ENCODE measurements at places on chromosomes 12 and 14.

DNA sequence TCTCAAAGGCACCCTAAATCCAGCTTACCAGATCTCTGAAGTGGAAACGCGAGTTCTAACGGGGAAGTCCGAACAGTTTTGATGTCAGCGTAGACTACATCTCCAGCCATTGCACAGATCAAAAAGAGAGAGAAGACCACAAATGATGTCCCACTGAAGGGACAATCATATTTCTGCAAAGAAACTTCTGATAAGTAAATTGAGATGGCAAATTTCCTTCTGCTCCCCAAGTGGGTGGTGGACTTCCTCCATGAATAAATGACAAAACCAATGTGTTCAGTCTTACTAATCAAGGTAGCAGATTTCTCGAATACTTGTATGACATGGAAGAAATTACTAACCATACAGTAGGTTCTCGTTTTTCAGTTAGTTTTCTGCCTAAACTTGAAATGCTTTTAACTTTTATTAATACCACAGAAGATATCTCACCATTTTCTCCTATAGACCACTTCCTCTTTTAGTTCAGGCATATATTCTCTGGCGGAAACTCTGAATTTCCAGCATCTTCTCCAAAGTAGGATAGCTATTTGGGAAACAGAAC lies at the start of gene CLECL1:
CLECL1 (minus strand) TSS at position 177 of the 541 bp plus-strand sequence.
- DNase-seq: no peak

DNA sequence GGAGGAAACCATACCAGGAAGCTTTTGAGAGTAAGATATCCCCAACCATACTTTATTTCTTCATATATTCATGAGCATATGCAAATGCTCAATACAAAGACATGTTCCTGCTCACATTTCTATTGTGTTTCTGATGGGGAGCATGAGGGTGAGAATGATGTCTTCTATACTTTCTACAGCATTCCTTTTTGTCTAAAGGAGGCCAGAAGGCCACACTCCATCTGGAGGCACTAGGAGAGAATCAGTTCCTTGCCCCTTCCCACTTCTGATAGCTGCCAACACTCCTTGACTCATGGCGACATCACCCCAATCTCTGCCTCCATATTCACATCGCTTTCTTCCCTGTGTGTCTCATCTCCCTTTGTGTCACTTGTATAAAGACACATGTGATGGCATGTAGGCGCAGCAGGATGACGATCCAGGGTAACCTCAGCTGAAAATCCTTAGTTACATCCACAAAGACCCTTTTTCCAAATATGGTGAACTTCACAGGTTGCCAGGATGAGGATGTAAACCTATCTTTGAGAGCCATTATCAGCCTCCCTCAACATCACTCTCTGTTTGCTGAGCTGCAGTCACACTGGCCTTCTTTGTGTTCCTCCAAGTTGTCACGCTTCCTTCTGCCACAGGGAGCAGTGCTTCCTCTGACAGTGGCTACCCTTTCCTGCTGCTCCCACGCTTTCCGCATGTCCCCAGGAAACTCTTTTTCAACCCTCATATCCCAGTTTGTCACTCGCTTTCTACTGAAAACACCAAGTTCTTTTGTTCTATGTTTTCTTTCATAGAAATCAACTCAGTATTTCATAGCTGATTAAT lies 96.9 kb downstream of the STXBP6 start:
- no peak for DNase-seq

DNA sequence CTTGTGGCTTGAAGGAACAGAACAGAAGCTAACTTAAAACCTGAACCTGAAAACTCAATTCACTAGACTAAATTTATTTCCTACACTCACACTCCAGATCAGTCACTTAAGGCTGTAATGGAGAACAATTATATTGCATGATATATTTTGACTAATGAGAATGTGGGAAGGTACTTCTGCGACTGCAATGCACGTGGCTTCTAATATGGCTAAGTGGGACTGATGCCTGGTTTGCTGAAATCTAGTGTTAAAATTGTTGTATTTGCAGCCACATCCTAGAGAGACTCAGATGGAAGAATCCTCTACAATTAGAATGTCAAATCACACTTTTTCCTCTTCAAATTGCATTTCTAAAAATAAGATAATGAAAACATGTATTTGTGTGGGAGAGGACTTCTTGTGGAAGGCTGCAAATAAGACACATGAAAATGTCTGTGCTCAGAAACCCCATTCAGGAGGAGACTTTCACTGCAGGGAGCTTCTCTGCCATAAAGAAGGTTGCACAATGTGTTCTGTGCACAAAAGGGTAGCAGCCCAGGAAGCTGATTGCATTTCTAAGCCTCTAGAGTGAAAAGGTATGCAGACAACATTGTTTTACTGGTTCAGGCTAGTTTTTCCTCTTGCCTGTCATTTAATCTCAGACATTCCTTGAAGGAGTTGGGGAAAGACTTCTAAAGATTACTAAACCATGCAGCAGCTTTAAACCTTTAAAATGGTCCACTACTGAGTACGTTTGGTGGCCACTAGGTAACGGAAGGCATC lies 224.3 kb downstream of the NEDD1 start:
- DNase-seq: no peak

GRCh38 chr14:54638135-54638446 lies 71.2 kb downstream of the SAMD4A start:
- peak; percentile 92 for DNase-seq

GRCh38 chr12:28232211-28232928 lies 42.1 kb downstream of the CCDC91 start:
- DNase-seq: no peak

- DNase-seq: no peak
Measured at GRCh38 chr12:93361151-93361919, 16.4 kb upstream of the NUDT4 start.

Data from dermis blood vessel endothelial cell (primary cell).